ENCODE measurements at places on chromosomes 3 and 15.

- no peak for DNase-seq
Observed at GRCh38 chr3:176106380-176106779, 1090.9 kb downstream of the TBL1XR1 start.

DNA sequence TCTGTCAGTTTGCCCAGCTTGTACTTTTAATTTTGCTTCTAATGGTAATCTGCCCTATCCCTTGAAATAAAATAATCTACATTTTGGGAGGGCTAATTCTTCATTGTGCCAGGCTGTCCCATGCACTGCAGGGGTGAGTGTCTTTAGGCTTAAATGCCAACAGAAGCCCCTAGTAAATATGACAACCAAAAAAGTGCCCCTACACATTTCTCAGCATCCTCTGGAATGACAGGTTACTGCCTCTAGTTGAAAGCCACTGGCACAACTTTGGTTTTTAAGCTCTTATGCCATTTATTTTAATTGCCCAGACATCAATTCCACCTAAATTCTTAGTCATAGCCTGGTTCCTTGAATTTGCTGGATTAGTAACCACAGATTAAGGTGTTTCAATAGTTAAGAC lies 3.4 kb downstream of the EPM2AIP1 start:
- DNase-seq, result no peak

DNA sequence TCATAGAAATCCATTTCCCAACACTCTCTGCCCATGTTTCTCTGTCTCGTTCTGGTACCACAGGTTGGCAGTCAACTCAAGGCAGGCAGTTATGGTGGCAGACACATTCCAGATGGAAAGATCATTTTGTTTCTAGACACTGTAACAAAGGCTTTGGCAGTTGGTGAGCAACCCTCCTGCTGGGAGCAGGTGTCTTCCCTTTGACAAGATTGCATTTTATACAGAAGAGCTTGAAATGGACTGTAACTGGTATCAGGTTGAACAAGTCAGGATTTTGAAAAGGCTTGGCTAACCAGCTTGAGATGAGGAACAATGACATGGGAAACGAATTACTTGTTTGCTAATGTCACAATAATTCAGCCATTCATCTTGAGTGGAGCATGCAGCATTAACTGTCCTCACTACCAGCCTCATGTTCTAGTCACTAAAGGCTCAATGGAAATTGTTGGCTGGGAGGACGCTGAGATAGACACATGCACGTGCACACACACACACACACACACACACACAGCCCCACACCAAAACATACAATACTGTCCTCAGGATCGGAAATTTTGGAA lies 170.0 kb downstream of the SEMA6D start:
- DNase-seq, result no peak

DNA sequence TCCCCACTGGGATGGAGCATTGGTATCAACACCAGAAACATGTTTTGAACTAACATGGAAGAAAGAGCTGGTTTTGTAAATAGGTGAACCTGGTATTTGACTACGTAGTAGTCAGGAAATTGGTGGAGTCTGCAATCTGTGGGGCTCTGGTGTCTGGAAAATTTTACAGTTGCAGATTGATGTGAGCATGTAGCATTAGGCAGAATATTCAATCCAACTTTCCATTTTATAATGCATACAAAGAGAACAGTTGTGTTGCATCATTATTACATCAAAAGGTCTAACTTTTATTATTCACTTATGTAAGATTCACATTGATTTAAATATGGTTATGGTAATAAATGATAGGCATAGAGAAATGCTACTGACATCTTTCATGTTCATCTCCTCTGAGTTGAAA lies 340.0 kb downstream of the ZNF385D start:
- no peak for DNase-seq

- peak; percentile 68 for DNase-seq
Observed at GRCh38 chr3:185711255-185711870, 113.5 kb downstream of the IGF2BP2 start.

GRCh38 chr3:142931222-142931621 lies 32.3 kb downstream of the PAQR9 start:
- DNase-seq, result no peak

DNA sequence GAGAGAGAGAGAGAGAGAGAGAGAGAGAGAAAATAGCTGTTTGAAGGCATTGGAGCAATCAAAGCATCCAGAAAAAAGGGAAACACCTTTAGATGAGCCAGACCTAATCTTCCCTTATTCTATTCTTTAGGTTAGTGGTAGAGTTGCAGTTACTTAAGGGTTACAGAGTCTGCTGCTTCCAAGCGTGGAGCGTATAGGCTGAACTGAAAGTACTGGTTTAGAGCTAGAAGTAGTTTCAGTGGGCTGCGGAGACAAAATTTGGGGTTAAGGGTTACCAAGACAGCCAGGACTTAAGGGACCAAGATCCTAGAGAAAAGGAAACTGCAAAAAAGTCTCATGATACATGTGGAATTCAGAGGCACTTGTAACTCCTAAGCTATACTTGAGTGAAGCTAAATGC lies 66.1 kb upstream of the MEIS2 start:
- DNase-seq, result no peak

- no peak for DNase-seq
Observed at GRCh38 chr15:25339431-25339830, 99.4 kb downstream of the UBE3A start.

DNA sequence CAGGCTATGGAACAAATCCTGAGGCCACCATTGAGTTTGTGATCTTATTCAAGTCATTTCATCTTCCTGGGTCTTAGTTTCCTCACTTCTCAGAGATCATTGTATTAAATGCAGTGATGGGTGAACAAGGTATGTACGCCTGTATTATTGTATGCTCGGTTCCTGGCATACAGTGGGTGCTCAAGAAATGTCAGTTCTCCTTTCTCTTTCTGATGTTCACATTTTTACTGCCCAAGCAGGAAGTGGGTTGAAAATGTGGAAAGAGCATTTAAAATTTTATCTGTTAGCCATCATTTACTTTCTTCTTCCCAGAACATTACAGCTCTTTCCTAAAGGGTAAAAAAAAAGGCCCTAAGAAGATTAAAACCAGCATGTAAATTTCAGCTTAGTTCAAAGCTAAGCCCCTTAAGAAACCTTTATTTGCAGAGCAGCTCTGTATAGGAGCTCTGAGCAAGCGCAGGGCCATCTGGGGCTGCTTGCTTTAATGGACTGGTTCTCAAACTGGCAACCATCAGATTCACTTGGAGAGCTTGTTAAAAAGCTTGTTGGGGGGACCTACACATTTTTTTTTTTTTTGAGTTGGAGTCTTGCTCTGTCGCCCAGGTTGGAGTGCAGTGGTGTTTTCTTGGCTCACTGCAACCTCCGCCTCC lies 179.4 kb downstream of the CHST2 start:
- DNase-seq, result no peak

DNA sequence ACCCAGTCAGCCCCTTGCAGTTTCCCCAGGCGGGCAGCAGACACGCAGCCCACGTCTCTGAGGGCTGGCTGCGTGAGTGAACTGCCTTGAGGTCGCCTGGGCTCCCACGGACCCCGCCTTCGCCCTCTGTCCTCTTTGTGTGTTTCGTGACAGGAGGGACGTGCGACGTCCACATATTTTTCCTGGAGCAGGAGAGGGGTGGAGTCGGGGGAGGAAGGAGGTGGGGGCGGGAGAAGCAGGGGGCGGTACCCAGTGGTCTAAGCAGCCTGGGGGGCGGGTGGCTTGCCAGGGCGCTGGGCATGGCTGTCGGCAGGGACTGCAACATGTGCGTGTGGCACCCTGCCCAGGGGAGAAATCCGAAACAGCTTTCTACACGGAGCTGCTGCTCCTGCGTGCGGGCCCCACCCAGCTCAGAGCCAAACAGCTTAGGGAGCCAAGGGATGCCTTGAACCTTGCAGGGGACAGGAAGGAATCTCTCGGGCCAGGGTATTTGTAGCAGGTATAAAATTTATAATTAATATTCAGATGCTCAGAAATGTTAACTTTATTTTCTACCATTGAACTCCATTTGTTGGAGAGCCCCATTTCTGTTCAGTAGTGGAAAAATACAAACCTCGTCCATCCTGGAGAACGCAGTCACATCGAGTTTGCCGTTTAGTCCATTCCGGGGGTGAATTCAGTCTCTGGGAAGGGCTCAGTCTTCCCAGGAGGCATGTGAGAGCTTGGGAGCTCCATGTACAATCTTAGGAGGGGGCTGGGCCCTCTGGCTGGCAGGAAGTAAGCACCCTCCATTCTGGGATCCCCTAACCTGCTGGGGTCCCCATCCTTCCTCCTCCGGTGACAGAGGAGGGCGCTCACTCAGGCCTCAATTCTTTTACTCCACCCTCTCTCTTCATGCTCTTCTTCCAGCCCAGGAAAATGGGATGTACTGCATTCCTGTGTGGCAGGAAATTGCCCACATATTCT lies 79.1 kb upstream of the MEF2A start:
- DNase-seq, result peak; percentile 73

GRCh38 chr3:126449621-126450051 lies 26.1 kb downstream of the ZXDC start:
- DNase-seq, result no peak

DNA sequence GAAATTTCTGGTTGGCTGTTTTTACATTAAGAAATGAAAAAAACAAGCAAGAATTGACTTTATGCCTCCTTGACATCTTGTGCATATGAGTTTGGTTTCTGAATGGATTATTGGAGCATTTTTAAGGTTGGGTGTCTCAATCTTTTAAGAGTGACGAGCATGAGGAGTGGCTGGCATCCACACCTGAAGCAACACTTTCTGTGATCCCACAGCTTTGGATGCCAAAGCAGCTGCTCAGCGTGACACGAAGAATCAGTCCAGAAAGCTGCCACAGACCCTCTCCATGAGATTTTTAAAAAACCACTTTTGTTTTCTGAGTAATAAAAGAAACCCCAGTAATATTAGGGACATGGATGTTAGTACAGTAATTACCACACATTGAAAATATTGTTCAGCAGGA lies 154.5 kb downstream of the KLF13 start:
- no peak for DNase-seq

DNA sequence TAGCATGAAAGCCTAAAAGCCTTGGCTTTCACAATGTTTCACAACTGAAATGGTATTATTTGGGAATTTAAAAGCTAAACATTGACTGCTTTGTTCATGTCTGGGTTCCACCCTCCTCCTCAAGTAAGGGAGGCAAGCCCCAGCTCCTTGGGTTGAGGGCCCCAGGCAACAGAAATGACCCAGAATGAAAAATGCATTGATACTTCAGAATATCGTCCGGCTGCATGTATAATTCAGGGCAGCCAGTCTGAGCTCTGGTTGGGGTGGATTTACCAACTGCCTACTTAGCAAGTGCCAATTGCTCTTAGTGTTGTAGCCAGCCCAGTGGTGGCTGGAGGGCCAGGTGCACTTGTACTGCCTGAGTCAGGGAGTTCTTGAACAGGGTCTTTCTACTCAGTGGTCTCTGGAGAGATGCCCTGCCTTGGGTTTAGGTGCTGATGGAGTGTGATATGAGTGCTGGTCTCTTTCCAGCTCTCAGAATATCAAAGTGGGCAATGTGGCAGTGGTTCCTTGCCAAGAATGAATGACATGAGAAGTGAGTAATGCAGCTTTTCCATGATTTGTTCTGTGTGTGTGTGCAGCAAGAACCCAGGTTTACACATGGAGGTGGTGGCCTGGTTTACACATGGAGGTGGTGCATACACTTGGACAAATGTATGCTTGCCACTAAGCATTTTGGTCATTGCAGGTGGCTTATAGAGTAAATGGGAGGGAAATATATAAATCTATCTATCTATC lies 40.9 kb upstream of the ADAMTSL3 start:
- no peak for DNase-seq

DNA sequence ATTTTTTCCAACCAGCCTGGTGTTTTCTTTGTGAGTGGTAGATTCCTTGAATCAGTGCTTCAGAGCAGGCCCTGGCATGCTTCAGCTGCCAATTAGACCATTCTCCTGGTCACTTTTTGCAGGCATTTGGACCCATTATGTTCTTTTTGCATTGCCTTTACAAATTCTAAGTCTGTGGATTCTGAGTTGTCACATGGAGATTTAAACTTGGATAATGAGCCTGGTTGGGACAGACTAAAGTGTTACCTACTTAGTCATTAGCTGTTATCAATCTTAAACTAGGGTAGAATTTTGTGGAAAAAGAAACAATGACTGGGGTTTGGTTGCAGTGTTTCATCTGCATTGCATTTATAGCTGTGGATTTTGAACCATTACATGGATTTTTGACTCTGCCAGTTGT lies 40.6 kb downstream of the ARHGEF26 start:
- DNase-seq, result no peak

DNA sequence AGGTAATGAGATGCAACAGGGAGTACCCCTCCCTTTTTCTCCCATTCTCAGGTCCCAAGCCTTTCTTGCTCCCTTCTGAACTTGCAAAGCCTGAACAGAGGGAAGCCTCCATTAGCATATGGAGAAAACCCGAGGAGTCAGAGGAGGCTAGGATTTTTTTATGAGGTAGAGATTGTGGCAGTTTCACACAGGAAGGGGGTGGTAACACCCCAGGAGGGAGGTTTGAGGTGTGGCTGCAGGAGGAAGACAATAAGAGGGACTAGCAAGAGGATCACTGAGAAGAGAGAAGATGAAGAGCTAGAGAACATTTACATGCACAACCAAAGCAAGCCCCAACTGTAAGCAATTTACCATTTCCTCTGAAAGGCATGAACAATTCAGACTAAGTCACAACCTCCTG lies 322.7 kb downstream of the SV2B start:
- DNase-seq, result no peak

- DNase-seq, result no peak
Observed at GRCh38 chr3:183116025-183116614, 16.8 kb upstream of the MCCC1 start.

GRCh38 chr15:73889053-73889761 lies 15.8 kb downstream of the TBC1D21 start:
- DNase-seq, result no peak

GRCh38 chr3:52827866-52828376 lies 2.6 kb downstream of the ITIH4 start:
- no peak for DNase-seq

GRCh38 chr3:194134231-194134756 lies 1.7 kb upstream of the HES1 start:
- DNase-seq, result no peak

DNA sequence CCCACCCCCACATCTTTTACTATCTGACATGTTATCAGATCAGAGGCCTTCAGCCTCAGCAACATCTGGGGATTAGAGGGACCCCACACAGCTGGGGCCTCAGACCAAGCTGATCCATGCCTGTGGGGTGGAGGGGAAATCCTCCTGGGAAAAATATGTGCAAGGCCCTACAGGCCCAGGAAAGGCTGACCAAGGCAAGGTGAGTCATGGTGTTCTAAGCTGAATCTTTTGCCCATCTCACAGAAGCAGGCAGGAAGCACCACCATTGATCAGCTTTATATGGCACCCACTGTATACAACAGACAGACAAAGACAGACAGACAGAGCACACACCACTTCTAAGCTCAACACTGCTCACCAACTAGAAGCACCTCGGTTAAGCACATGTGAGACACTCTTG lies 12.4 kb upstream of the PARP6 start:
- DNase-seq, result no peak

- no peak for DNase-seq
Observed at GRCh38 chr3:55895897-55896566, 408.9 kb upstream of the WNT5A start.

- DNase-seq, result no peak
Observed at GRCh38 chr3:111732252-111732879, 126.7 kb upstream of the PHLDB2 start.

DNA sequence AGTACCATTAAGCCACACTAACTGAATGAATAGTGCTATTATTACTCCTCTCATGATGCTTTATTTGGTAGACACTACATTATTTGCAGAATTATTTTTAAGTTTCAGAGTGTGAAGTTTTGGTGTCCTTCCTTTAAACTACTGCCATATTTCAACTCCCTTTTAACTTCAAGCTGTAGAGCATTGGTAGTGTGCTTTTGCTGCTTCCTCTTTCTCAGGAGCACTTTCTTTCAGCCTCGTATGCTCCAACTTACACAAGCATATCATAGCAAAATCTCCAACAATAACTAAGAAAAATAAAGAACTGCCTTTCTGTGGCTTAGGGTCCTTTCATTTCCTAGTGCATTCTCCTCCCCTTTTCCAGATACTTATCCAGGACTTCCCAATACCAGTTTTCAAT lies 476.4 kb upstream of the AGTR1 start:
- no peak for DNase-seq

All from fibroblast of skin of right quadriceps (primary cell).